ENCODE measurements at places on chromosomes 2 and 18.

DNA sequence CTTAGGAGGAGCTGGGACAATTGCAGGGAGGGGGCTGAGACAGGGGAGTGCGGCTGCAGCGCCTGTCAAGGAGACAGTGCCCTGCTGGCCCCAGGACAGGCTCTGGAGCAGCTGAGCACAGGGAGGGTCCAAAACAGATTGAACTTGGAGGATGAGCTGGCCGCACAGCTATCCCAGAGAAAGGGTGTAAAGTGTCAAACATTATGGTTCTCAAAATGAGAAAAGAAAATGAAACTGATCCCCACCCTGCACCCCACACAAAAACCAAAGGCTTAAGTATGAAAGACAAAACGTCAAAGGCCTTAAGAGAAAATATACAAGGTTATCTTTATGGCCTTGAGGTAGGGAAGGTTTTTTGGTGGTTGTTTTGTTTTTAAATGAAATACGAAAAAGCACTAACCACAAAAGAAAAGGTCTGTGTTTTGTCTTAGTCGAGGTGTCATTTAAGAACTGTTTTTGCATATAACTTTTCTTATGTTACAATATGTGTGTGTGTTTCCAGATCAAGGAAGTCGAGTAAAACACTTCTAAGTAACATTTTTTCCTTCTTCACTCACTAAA is 111.8 kb downstream of the HDAC4 start:
- DNase-seq: peak; percentile 1

DNA sequence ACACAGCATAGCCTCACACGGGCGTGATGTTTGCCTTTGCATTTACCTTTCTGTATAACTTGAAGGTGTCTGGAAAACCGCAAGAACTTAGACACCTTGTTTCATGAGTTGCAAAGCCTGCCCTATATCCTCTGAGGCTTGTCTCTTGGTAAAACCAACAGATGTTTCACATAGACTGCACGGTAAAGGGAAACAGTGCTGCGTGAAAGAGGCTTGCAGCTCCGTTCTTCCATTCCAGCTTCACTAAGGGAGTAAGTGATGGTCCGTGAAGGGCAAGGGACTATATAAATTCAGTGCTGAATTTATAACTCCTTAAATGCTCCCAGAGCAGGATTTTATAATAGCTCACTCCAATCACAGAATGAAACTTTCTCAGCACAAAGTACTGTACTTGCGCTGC is 360.5 kb downstream of the SOX11 start:
- no peak for DNase-seq

- DNase-seq: no peak
These were observed 15.0 kb upstream of the OTOF start for GRCh38 chr2:26492749-26493515.

- DNase-seq: no peak
These were observed 388.3 kb downstream of the NBAS start for GRCh38 chr2:15172825-15173224.

DNA sequence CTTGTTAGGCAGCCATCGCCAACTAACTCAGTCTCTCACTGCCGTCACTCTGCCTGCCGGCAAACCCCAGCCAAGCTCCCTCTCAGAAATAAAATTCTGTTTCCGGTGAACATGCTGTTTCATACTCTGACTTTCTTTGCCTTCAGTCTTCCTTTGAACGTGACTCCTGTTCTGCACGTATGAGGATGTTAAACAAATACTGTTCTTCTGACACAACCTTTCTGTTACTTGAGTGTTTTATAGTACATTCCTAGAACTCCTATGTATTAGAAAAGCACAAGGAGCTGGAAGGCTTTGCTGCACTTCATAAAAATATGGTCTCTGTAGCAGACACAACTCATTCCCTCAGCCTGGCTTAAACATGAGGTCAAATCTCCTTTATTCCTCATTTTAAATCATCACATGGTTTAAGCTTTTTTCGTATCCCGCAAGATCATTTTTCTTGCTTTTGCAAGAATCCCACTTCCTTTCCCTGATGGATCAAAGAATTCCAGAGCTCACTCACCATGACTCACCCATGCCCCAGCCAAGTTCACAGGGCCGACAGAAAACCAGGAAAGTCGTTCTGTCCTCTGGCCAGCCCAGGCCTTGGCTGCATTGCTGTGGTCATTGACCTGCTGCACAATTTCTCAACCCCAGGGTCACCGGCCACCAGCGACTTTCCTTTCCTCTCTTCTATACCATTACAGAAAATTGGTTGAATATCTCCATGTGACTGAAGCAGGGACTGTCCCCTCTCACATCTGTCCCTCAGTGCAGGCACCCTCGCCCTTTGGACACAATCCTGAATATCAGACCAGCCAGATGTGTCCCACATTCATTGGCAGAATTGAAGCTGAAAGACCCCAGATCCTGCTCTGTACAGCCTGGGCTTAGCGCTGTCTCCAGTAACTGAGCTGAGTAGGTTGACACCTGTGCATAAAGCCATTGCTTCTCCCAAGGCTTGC is 183.1 kb upstream of the ARL4C start:
- no peak for DNase-seq

GRCh38 chr2:228728961-228729360 is 542.1 kb downstream of the PID1 start:
- DNase-seq: no peak

DNA sequence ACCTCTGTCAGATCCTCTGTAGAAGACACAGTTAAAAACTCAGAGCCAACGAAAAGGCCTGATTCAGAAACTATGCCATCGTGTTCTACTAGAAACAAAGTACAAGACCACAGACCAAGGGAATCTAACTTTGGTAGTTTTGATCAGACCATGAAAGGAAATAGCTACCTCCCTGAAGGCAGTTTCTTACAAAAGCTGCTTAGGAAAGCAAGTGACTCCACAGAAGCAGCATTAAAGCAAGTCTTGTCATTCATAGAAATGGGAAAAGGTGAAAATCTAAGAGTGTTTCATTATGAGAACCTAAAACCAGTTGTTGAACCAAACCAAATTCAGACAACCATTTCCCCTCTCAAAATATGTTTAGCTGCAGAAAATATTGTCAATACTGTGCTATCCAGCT is 58.2 kb downstream of the FSIP2 start:
- no peak for DNase-seq

DNA sequence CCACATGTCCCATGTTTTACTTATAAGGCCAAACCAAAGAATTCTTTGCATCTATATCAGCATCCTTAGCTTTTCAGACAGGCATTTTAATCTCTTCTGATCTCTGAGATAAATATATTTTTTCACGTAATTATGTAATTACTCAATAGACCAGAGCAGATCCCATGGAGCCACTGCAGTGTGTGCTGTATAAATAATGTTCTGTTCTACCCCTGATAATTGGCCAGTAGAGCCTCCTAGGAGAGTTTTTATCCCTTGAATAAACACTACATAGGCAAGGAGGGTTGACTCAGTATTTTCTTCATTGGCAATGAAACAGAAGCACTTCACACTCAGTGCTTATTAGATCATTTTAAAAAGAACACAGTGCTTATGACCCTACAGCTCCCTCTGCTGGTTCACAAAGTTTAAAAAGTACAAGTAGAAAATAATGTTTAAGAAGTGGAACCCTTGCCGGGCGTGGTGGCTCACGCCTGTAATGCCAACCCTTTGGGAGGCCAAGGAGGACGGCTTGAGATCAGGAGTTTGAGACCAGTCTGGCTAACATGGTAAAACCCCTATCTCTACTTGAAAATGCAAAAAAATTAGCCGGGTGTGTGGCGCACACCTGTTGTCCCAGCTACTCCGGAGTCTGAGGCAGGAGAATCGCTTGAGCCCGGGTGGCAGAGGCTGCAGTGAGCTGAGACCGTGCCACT is 91.9 kb downstream of the PPP1R1C start:
- peak; percentile 15 for DNase-seq

DNA sequence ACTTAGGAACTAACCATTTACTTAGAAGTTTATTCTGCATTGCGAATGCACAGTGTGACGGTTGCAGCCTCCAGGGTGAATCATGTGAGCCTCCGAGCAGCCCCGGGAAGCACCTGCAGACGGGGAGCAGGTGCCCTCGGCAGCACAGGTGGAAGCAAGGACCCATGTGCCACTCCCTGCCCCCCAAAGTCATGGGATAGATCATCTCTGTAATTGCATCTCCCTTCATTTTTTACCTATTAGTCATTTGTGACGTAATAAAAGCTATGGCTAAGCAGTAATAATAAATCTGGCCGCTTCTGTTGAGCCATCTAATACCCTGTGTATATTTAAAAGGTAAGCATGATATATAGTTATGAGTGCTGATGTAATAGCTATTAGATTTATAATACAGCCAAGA is 97.2 kb downstream of the PTGR3 start:
- no peak for DNase-seq

DNA sequence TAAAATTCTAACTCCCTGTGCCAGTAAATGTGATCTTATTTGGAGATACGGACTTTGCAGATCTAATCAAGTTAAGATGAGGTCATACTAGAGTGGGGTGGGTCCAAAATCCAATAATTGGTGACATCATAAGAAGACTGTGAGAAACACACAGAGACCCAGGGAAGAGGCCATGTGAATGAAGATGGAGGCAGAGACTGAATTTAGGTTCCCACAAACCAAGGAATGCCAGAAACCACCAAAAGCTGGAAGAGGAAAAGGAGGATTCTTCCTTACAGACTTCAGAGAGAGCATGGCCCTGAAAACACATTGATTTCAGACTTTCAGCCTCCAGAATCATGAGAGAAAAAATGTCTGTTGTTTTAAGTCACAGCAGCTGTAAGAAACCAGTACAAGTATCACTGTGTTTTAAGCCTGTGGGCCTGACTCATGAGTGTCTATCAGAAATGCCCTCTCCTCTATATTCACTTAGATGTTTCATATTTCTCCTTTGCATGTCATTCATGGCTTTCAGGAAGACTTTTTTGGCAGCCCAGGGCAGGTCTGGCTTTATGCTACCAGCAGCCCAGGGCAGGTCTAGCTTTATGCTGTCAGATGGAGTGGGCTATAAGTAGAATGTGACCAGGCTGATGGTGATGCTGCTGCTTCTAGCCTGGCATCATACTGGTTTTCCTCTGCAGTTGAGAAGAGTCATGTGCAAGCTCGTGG is 100.0 kb downstream of the SPOPL start:
- no peak for DNase-seq

DNA sequence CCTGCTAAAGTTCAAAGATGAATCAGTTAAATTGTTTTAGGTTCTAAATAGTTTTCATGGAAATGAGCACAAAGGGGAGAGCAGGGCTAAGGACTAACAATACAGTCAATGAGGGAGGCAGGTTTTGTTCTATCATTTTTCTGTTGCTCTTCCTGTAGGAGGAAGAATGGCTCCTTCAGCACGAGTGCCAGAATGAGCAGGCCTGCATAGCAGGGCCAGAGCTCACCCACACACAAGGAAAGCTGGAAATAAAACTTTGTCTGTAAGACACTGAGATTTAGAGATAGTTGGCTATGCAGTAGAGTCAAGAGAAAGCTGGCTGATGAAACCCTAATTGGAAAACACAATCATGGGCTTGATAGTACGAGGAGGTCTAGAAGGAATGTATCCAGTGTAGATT is 313.3 kb downstream of the MBD2 start:
- DNase-seq: peak; percentile 51

DNA sequence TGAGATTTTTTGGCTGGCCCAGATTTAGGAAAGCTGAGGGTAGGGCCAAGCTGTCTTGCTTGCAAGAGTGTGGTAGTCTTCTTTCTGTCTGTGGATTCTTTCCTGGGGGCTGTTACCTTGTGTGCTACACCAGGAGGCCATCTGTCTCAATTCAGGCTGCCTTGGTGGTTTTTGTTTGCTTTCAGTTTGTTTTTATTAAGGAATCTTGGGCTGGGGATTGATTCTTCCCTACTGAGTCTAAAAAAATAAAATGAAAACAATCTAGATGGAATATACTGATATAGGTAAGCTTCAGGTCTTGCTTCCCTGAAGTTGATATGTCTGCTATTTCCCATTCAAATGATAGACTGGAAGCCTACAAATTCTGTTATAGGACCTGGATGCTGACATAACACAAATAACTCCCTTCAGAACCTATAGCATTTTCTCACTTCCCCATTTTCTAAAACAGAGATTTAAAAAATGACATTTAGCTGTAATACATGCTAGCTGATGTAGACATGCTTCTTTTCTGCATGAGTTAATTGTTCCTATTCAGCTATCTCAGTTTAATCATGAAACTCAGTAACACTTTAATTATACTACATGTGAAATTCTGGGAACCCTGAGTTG is 5.3 kb downstream of the LHCGR start:
- DNase-seq: no peak

DNA sequence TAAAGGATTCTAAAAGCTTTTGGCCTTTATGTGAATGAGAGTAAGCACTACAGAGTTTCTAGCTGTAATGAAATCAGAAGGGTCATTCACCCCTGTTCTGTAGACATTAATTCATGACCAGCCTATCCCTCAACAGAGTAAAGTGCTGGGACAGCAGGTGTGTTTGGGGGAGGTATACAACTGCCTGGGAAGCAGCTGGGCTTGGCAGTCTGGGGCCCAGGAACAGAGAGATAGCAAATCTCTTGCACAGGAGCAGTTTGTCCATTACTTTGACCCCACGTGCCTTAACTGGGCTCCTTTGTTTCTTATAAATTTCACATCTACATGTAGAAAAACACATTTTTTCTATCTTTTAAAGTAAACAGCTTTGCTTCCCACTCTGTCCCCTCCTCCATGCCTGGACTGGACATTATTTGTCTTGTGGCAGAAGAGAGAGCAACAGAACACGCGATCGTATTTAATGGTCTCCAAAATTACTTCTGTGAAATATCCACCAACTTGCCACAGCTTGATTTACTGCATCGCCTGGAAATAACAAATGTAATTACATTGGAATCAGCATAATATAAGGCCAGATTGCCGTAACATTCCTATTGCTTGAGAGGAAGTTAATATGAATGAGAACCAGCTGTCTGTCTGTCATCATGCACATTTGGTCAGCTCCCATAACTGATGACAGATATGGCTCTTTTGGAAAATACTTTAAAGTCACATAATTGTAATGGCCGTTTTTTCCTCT is 263.8 kb downstream of the RBM43 start:
- DNase-seq: no peak

DNA sequence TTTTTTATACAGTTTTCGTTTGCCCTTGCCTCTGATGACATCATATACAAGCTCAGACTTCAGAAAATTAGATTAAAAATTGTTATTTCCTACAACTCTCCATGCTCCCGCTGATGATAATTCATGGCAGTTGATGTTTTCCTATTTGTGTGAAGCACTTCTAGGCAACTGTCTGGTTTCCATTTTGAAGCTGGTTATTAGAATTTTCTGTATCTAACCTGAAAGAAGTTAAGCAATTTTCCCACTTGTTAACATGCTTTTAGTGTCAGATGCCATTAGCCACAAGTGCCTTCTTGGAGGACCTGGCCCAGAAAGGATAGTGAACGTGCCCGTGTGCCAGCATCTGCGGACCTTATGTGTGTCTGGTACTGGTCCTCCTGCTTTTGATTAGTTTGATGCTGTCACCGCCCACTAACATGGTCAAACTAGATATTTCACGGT is 347.6 kb upstream of the RAB12 start:
- no peak for DNase-seq

Data from dorsolateral prefrontal cortex (tissue), 122 donors.